Neuronal stem cell (in vitro differentiated cells): ENCODE measurements at places on chromosomes 2 and 18.

GRCh38 chr2:218985325-218986091 lies 524 bp upstream of the FEV start:
- no peak for DNase-seq

DNA sequence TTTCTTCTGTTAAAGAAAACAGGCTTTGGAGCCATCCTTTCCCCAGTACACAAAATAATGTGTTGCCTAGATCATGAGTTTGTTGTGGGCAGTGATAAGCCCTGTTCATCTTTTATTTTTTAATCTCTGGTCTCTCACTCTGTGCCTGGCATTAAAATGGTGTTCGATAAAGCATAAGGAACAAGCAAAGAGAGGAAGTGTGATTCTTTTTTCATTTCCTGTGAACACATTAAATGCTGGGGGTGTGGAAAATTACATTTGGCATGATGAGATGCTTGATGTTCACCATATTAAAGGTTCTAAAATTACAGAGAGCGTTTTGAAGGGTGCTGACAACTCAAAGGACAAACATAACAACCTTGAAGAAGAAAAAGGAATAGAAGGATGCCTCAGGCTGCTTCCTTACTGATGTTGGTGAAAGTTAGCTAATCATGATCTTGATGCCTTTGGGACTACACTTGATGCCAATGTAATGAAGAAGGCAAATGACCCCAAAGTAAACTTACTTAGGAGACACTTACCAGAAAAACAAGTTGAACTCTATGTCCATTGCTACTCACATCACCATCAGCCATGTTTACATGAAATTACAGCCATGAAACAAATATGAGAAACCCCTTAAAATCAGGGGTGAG lies 33.0 kb downstream of the TMEFF2 start:
- DNase-seq, result no peak

- DNase-seq, result no peak
Observed at GRCh38 chr2:202566286-202566685, 68.5 kb upstream of the FAM117B start.

- DNase-seq, result no peak
Observed at GRCh38 chr18:57051021-57051656, 95.7 kb upstream of the BOD1L2 start.

- no peak for DNase-seq
Observed at GRCh38 chr18:6352275-6352674, 62.4 kb downstream of the L3MBTL4 start.

DNA sequence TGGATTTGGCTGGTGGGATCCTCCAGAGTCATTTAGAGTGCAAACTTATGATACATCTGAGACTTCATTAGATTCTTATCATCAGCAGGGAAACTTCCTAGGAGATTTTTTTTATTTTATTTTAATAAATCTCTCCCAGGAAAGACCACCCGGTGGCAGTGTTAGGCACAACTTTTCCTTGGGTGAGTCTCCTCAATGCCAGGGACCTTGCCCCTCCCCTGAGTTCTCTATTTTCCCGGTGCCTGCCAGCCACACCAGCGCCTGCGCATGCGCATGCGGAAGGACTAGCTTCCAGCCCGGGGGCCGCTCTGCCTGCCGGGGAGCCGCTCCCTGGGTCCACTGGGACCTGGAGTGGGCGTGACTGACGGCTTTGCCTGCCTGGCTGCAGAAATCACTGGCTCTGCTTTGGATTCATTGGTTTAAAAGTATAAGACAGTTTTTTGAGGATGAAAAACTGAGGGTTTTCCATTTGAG lies 86.6 kb downstream of the TMEM182 start:
- DNase-seq, result peak; percentile 79
